T-helper 17 cell (primary cell): ENCODE measurements at places on chromosomes 5 and 9.

DNA sequence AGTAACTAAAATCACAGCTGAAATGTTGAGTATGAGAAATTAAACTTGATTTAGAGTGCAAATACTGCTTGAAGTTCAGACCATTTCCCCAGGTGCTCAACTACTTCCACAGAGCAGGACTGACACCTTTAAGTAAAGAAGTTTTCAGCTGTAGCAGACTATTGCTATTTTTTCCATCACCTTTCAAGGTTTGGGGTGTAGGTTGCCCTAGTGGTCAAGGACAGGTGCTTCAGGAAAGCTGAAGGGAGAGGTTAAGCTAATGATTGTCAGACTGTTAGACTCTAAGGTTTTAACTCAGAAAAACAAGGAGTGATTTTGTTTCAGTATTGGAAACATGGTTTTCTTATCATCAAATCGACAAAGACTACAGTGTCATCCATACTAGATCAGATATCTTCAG, 162.1 kb downstream of the CCDC192 start:
- no peak for DNase-seq

GRCh38 chr5:80739898-80740297, 85.1 kb upstream of the DHFR start:
- DNase-seq: no peak

GRCh38 chr5:53575101-53575500, 14.7 kb downstream of the NDUFS4 start:
- DNase-seq: no peak

GRCh38 chr9:95852059-95853032, 23.1 kb upstream of the ERCC6L2 start:
- DNase-seq: no peak

DNA sequence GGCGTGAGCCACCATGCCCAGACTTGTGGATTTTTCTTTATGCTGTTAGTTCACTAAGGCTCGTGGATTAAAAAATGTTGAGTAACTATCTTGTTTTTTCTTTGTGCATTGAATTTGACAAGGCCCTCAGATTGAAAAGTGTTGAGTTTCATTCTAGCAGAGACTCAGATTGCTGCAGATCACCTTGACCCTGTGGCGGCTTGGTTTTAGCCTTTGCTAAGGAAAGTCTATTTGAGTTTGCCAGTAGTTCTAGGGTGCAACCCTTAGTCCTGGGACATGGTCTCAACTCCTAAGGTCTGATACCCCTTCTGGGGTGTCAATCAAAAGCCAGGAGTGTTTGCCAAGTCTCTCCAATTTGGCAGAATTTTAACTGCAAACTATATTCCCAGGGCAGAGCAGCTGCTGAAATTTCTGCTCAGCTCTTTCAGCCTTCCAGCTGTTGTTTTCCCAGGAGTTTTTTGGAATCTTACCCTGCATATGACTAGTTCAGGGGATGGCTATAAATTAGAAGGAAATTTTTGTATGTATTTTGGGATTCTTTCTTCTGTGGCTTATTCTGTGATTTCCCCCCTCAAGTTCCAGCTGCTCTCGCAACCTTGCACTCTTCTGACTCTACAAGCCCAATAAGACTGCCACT, 84.3 kb upstream of the HAND1 start:
- DNase-seq: no peak

- DNase-seq: no peak
Observed at GRCh38 chr9:1729631-1730030, 285.5 kb upstream of the SMARCA2 start.

- DNase-seq: no peak
Observed at GRCh38 chr5:149038336-149039080, 24.4 kb downstream of the SH3TC2 start.

DNA sequence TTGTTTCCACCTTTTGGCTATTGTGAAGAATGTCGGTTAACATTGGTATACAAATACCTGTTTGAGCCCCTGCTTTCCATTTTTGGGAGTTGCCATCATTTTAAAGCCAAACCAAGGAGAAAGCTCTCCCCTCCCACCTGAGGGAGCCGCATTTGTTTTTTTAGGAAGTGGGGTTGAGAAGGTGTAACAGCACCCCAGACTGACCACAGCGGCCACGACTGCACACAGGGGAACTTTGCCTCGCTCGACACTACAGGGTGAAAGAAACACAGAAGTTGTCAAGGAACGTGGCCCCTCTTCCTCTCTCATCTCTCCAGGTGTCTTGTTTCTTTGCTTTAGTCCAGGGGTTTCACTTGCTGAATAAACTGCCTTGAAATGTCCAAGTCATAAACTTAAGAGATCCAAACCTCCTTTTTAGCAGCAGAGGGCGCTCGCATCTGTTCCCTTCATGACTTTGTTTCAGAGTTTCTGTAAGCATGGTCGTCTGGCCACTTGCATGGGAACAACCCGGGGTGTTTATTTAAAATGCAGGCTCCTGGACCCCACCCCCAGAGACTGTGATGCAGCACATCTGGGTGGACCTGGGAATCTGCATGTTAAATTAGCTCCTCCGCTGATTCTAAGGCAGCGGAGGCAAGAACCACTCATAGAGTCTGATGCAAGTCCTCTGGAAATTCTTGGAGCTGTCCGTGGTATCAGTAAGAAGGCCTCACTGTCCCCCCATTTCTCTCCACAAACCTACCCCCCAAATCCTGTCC, 2.1 kb upstream of the TTLL11 start:
- no peak for DNase-seq

- no peak for DNase-seq
Observed at GRCh38 chr5:4313138-4313537, 717.5 kb downstream of the IRX1 start.

- no peak for DNase-seq
Observed at GRCh38 chr5:30539004-30539634, 654.4 kb upstream of the CDH6 start.

- DNase-seq: no peak
Observed at GRCh38 chr5:139881143-139881733, 85.6 kb downstream of the PSD2 start.

GRCh38 chr5:57988813-57989212, 471.1 kb downstream of the PLK2 start:
- no peak for DNase-seq

DNA sequence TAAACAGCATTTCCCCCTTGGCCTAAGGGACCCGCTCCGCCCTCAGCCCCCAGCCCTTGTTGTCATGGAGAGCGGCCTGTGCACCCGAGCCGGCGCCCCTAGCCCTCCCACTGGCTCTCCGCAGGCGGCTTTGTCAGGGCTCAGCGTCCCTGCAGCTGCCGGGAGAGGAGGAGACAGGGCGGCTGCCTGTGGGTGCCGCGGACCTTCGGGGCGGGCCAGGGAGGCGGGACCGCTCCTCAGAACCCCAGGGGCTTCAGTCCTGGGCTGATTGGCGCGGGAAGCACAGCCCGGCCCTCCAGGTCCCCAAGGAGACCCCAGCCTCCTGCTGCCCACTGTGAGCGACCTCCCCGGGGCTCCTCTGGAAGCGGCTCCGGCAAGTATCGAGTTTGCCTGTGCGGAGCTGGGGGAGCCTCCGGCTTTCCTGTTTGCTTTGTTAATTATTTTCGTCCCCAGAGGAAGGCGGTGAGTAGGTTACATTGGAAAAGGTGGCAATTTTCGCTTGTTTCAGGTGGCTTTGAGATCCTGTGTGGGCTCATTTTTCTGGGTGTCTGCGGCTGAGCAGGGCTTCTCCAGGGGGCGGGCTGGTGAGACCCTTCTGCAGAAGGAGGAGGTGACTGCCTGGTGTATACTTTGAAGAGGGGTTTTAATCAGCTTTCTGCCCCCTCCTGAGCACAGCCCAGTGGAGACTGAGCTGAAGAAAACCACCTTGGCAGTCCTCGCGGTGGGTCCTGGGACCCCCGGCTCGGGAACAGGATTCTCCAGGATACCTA, at the start of gene FGD3:
Gene FGD3, plus strand, starts transcription at position 256 of the 770 bp plus-strand sequence. CDS start 28,734 bp downstream, outside the sequence.
- peak; percentile 37 for DNase-seq

GRCh38 chr5:54344653-54345052, 34.3 kb upstream of the ARL15 start:
- DNase-seq: no peak

- DNase-seq: no peak
Observed at GRCh38 chr9:134066526-134066912, 1.3 kb downstream of the BRD3 start.

- DNase-seq: no peak
Observed at GRCh38 chr5:140235791-140236551, 61.0 kb downstream of the CYSTM1 start.

DNA sequence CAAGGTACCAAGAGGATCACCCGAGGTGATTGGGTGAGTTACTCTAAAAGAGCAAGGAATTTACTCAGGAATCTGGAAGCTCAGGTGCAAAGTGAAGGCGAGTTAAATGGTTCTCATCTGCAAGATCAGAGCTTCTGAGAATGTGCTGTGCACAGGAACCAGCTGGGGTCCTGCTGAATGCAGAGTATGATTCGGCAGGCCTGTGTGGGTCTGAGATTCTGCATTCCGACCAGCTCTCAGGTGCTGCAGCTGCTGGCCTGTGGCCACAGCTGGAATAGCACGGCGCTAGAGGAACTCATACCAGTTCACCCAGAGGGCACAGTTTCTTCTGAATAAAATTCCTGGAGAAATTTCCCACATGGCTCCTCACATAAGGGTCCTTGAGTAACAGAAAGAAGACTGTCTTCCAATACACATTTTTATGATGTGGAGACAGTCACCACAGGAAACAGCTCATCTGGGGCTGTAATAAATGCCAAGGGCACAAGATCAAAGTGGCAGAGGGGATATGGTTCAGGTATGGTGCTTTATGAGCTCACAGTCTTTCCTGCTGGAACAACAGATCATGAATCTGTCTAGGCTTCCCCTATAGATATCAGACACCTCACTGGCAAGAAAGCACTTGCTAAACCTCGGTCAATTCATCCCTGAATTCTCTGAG, 83.9 kb downstream of the PTPN3 start:
- no peak for DNase-seq

DNA sequence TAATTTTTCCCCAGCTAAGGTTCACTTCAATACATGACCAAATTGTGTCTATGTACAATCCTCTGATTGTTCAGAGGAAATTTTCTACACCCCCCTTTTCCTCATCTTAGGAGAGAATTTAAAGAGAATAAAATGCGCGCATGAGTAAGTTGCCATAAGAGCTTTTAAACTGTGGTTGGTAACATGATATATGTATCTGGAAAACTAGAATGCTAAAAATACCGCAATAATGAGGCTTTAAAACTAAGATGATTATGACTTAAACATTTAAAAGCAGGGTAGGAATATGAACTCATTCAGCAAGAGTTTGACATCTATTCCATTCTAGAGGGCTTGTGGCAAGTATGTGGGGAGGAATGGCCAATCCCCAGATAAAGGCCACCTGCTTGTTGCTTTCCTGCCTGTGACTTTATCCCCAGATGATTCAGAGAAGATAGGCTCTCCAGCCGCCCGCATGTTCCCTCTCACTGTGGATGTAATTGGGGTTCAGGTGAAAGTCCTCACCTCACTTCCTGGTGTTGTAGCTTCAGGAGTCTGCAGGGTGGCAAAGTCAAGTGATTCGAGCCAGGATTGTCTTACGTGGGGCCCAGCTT, 26.5 kb upstream of the BASP1 start:
- DNase-seq: no peak

GRCh38 chr9:136765041-136765440, 723 bp upstream of the LCN15 start:
- DNase-seq: no peak

GRCh38 chr5:145703856-145704255, 131.3 kb downstream of the PRELID2 start:
- no peak for DNase-seq

DNA sequence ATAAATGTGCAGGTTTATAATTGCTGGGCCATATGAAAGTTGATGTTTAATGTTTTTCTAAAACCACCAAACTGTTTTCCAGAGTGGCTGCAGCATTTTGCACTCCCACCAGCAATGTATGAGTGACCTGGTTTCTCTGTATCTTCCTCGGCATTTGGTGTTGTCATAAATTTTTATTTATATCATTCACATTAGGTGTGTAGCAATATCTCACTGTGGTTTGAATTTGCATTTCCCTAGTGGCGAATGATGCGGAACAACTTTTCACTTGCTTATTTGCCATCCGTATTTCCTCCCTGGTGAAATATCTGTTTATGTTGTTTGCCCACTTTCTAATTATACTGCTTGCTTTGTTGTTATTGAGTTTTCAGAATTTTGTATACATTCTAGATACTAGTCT, 295.7 kb upstream of the TUT7 start:
- no peak for DNase-seq
